ENCODE measurements at places on chromosomes 16 and 17. TPM values are rescaled to one million over a fixed set of nuclear protein-coding genes. Genes with fewer than 3 reads are reported as not detected.

- no peaks in the 10 kb centered on the region for H3K4me1 ChIP-seq
- no peaks in the 10 kb centered on the region for H3K27me3 ChIP-seq
- DNase-seq = no peak
- H3K36me3 ChIP-seq = no peaks in the 10 kb centered on the region
- H3K27ac ChIP-seq = no peak overlapping the region
- no peak overlapping the region for H3K4me3 ChIP-seq
Measured at GRCh38 chr17:6303664-6304063, 131.3 kb downstream of the AIPL1 start.

Gene MKS1
- total RNA-seq = 9.7 TPM

DNA sequence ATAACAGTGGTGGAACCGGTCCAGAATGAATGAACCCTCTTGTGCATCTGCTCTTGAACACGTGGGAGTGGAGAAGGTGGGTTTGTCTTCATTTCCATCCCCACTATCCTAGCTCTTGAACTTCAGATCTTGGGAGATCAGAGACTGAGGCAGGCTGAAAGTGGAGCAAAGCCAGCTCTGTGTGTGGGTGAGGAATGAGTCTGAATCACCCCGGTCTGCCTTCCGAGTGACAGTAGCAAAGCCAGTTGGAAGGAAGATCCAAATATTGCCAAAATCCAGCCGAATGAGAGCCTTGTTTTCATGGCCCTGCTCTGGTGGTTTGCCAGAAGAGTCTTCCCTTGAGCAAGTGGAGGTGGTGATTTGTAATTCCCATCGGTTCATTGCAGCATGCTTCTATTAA is 29.0 kb upstream of the ASIC2 start:
- no peak overlapping the region for H3K4me3 ChIP-seq
- no peaks in the 10 kb centered on the region for H3K4me1 ChIP-seq
- no peak for DNase-seq
- H3K27me3 ChIP-seq = no peaks in the 10 kb centered on the region
- no peaks in the 10 kb centered on the region for H3K36me3 ChIP-seq
- H3K27ac ChIP-seq = no peak overlapping the region

Gene HBA1
- total RNA-seq = not detected

Gene FBXW10
- total RNA-seq = 0.18 TPM

Gene GALR2
- not detected for total RNA-seq

Gene SLC16A11
- total RNA-seq = not detected

DNA sequence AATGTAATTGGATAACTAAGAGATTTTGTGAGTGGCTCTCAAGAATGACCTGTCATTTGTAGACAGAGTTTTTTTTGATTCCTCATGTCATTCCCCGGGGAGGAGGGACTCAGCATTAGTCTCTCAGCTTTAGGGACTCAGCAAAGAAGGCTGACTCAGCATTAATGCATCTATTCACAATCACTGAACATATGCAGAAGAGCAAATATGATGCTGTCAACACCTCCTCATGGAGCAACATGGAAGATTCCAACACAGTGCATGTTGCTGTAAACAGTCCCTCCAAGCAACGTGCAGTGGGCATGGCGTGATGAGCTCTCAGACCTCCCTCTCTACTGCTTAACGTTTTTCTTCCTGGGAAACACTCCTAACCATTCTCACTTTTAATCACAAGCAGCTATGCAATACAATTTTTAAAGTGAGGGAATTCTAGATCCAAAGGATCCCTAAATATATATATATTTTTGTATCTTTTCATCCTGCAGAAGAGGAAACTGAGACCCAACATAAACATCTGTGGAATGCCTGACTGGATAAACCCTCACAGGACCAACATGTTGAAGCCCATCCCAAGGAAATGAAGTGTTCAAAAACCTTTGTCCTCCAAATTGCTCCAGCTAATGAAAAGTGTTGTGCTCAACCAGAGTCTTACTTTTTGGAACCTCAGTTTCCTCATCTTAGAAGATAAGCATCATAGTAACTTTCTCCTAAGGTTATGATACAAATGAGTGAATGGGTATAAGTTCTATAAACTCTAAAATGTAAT is 38.9 kb downstream of the TMEM100 start:
- H3K4me3 ChIP-seq = no peak overlapping the region
- H3K36me3 ChIP-seq = no peaks in the 10 kb centered on the region
- no peaks in the 10 kb centered on the region for H3K27me3 ChIP-seq
- no peak for DNase-seq

DNA sequence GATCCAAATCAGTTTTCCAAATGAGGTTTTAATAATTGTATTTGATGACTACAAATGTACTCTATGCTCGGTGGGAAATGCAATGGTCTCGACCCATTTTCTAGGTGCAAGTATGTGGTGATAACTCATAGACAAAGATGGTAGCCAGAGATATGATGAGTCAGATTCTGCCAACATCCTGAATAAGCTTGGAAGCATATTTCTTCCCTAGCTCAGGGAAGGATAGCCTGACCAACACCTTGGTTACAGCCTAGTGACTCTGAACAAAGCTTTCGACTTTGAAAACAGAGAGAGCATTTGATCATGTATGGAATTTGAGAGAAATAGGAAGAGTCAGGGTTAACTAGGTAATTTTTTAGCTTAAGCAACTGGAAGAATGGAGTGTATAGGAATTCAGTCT is 128.3 kb upstream of the MYOCD start:
- H3K27ac ChIP-seq = no peak overlapping the region
- no peaks in the 10 kb centered on the region for H3K27me3 ChIP-seq
- DNase-seq = no peak

DNA sequence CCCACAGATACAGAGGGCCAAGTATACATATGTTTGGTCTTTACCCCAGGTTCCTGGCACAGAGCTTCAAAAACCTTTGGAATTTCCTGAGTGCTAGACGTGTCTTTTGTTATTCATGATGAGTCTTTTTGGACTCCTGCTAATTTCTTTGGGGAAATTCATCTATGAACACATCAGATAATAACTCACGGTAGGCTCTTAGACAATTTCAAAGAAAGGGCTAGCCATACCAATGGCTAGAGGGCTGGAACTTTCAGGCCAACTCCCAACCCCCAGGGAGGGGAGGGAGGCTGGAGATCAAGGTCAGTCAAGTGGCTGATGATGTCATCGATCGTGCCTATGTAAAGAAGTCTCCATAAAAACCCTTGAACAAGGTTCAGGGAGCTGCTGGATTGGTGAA is 101.9 kb downstream of the STX8 start:
- no peaks in the 10 kb centered on the region for H3K36me3 ChIP-seq
- peaks cover 8% of the 10 kb centered on the region for H3K4me1 ChIP-seq
- DNase-seq = no peak
- no peak overlapping the region for H3K27ac ChIP-seq
- no peaks in the 10 kb centered on the region for H3K27me3 ChIP-seq

GRCh38 chr17:40345161-40345993 is 19.2 kb downstream of the GJD3 start:
- H3K4me1 ChIP-seq = peaks cover 78% of the 10 kb centered on the region
- no peaks in the 10 kb centered on the region for H3K36me3 ChIP-seq
- peak overlapping the region; percentile 79 for H3K4me3 ChIP-seq
- DNase-seq = peak; percentile 93
- H3K27me3 ChIP-seq = no peaks in the 10 kb centered on the region

GRCh38 chr17:68514831-68515635 is 2.8 kb downstream of the PRKAR1A start:
- no peak for DNase-seq
- H3K4me3 ChIP-seq = peak overlapping the region; percentile 84
- H3K27me3 ChIP-seq = no peaks in the 10 kb centered on the region
- peaks cover 27% of the 10 kb centered on the region for H3K4me1 ChIP-seq
- peak overlapping the region; percentile 100 for H3K27ac ChIP-seq
- H3K36me3 ChIP-seq = peaks cover 49% of the 10 kb centered on the region

Gene OR1A1
- not detected for total RNA-seq

- peaks cover 36% of the 10 kb centered on the region for H3K4me1 ChIP-seq
- H3K27ac ChIP-seq = no peak overlapping the region
- H3K27me3 ChIP-seq = no peaks in the 10 kb centered on the region
- no peak for DNase-seq
- H3K36me3 ChIP-seq = no peaks in the 10 kb centered on the region
Measured at GRCh38 chr16:17354141-17354601, 116.6 kb downstream of the XYLT1 start.

DNA sequence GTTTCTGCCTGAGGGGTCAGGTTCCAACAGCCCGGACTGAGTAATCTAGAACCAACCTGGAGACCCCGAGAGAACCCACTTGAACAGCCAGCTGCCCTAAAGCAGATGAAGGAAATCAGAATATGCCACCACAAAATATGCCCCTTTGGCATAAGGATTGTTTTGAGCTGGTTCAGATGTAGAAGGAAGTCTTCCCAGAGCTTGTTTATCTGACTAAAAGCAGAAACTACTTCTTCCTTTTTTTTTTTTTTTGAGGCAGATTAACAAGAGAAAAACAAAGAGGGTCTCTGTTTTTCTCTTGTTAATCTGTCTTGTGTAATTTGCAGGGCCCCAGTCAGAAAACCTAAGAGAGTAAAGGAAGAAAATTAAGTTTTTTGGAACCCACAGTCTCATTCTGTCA is 53.0 kb downstream of the PECAM1 start:
- peak overlapping the region; percentile 38 for H3K27ac ChIP-seq
- H3K4me3 ChIP-seq = no peak overlapping the region
- DNase-seq = no peak
- peaks cover 3% of the 10 kb centered on the region for H3K4me1 ChIP-seq
- H3K27me3 ChIP-seq = no peaks in the 10 kb centered on the region
- H3K36me3 ChIP-seq = no peaks in the 10 kb centered on the region

DNA sequence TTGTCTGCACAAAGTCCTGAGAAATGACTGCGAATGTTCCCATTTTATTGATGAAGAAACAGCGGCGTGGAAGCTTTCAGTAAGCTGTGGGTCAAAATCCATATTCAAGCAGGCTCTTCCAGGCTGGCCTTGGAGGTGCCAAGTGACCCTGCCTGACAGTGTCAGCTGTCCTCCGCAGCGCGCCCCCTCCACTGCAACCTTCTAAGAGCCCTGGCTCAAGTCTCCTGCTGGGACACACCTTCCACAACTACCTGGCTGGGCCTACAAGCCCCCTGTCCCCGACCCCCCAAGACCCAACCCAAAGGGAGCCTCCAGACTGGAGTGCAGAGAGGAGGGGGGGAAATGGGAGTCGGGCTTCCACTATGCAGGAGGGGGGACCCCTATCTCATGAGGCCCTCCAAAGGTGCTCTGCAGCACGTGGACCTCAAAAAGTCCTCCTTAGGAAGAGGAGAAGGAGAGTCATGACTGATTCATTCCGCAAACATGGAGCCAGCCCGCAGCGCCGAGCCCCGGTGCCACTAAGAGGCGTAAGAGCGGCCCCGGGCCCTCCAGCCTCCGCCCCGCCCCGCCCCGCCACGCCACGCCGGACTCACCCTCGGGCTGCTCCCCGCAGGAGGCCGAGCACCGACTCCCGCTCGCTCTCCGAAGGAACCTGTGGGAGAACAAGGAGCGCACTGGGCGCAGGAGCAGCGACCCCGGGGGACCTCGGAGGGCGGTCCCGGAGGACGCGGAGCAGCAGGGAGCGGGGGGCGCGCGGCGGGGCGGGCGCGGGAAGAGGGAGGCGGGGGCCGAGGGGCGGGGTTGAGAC is 574 bp downstream of the MPP3 start:
- peak overlapping the region; percentile 66 for H3K4me3 ChIP-seq
- DNase-seq = peak; percentile 69
- H3K36me3 ChIP-seq = peaks cover 42% of the 10 kb centered on the region
- H3K27me3 ChIP-seq = peaks cover 24% of the 10 kb centered on the region
- peak overlapping the region; percentile 69 for H3K27ac ChIP-seq

Gene FNDC8
- not detected for total RNA-seq

Gene EPOP
- total RNA-seq = 0.72 TPM

Gene KIF2B
- not detected for total RNA-seq

DNA sequence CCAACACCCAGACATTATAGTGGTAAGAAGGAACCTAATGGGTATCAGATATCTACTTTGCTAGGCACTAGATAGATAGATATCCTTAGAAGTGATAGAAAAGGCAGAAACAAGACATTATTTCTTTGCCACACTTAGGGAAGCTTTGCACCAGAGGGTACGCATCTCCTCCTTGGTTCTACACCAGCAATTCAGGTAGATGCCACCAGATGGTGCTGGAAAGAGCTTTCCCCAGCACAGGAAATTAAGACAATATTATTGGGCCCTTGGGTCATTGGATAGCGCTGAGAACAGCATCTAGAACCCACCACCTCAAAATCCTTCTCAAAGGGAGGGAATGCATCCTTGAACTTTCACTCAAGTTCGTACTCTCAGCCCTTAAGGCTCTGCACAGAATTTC is 173.8 kb upstream of the CCL2 start:
- no peak overlapping the region for H3K4me3 ChIP-seq
- H3K27ac ChIP-seq = no peak overlapping the region
- H3K4me1 ChIP-seq = no peaks in the 10 kb centered on the region
- DNase-seq = no peak

DNA sequence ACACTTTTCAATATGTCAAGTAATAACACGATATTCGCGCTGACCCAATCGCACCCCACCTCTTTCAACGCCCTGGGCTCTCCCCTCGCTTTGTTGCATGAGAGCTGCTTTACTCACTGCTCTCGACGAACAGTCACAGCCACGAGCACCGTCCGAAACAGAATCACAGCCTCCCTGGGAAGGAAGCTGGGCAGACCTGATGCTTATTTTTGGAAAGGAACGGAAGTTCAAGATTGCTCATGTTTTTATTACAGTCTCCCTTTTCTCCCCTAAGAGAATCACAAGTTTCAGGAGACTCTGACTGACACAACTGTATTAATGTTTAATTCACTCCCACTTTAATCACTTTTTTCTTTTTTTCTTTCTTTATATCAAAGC is 67.8 kb downstream of the ANKRD11 start:
- no peaks in the 10 kb centered on the region for H3K27me3 ChIP-seq
- peaks cover 89% of the 10 kb centered on the region for H3K4me1 ChIP-seq
- H3K4me3 ChIP-seq = no peak overlapping the region
- no peak for DNase-seq
- H3K27ac ChIP-seq = peak overlapping the region; percentile 47
